ENCODE measurements at places on chromosomes 3 and 15.

GRCh38 chr3:53820756-53821580, 25.3 kb downstream of the CHDH start:
- DNase-seq = no peak

GRCh38 chr3:14847613-14848541, 29.1 kb downstream of the FGD5 start:
- no peak for DNase-seq

DNA sequence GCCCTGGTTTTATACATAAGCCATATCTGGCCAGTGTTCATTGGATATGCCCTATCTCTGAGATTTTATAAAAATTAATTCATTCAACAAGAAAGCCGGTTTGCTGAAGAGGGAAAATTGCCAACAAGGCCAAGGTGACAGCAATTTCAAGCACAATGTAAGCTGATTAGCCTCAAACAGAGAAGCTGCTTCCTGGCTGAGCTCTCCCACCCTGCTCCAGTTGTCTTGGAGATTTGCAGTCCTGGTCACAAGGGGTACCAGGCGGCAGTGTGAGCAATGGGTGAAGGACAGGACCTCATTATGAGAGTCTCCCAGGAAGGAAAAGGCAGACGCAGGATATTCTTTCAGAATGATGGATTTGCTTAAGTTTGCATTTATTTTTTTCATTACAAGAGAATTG, 5.4 kb upstream of the THSD4 start:
- no peak for DNase-seq

DNA sequence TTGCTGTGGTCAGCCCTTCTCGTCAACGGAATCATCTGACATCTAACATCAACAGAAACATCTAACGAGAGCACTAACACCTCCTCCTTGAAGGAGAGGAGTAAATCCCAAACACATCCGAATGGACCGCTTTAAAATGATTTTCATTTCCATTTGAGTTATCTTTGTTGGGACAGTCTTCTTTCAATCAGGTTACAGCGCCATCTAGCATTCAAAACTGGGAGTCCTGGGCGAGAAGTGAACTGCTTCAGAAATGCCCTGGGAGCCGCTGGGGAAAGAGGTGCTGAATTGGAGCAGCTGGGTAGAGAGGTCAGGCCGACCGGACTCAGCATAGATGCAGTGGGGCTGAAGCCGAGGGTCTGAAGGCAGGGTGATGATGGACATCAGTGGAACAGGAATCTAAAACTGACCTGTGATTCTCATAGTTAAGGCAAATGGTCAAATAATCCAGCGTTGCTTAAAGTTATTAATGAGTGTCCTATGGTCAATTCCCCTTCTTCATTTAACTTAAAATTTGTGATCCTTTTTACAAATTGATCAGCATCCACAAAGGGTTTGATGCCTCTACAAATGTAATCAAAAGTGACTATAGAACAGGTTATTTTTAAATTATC, 170.0 kb upstream of the NDN start:
- no peak for DNase-seq

DNA sequence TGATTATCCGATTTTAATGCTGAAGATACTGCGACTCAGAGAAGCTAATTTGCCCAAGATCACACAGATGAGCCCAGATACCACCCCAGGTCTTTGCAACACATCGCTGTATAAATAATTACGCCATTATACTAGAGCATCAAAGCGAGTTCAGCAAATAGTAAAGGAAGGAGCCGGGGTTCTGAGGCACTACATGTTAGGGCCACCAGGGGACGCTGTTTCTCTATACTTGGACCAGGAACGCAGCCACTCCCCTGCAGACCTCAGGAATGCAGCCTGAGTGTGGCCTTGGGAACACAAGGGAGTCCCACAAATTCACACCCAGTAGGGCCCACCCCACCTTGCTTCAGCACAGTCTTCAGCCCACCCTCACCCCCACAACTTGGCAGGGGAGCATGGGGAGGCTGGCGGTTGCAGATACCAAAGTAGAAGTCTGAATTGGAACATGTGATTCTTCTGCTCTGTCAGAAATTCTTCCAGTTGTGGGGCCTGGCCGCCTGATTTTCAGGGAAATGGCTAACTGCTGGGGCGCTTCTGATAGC, 57.8 kb upstream of the RYK start:
- peak; percentile 62 for DNase-seq

GRCh38 chr3:195895078-195895860, 13.1 kb downstream of the TNK2 start:
- DNase-seq = peak; percentile 64

- no peak for DNase-seq
These were observed 833.9 kb downstream of the TUSC7 start for GRCh38 chr3:117543521-117543920.

DNA sequence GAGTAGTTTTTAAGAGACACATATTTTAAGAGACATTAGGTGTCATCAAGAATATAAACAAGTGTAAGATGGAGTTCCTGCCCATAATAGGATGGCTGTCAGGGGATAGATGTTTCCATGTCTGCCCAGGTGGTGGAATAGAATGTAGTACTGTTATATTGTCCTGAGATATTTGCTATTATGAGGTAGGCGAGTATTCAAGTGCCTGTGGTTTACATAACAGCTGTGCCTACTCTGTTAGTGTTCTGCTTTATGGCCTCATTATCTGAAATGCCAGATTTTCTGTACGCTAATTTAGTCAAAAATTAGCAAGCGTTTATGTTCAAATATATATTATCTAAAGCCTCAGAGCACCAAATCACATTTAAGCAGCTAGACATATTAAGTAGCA, 360.2 kb upstream of the ROPN1 start:
- DNase-seq = no peak

- DNase-seq = no peak
These were observed 27.0 kb downstream of the CCNL1 start for GRCh38 chr3:157132936-157133335.

- DNase-seq = peak; percentile 93
These were observed 27.6 kb downstream of the ZNF589 start for GRCh38 chr3:48268381-48268935.

DNA sequence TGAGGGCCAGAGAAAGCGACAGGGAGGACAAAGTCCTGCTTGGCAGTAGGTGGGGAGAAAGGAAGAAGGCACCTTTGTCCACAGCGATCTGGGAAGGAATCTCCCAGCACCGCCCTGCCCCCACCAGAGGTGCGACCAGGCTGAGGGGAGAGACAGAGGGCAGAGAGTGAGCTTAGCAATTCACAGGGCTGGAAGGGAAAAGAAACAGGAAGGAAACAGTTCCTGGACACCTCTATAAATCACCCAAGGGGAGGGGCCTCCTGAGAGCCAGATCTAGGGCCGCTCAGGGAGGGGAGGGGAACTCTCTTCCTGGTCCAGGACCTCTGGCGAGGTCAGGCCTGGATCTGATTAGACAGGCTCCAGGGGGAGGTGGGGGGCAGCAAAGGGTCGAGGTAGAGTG, 35.4 kb downstream of the RNU5B-1 start:
- DNase-seq = no peak

DNA sequence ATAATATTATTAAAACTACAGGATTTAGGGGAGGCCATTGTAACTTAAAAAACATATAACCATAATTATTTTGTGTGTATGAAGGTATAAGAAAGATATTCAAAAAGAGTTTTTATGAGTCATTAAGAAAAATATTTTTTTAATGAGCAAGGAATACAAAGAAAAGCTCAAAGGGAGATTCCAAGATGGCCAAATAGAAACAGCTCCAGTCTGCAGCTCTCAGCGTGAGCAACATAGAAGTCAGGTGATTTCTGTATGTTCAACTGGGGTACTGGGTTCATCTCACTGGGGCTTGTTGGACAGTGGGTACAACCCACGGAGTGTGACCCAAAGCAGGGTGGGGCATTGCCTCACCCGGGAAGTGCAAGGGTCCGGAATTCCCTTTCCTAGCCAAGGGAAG, 336.1 kb downstream of the TBL1XR1 start:
- DNase-seq = no peak

- DNase-seq = no peak
These were observed 17.9 kb upstream of the FAN1 start for GRCh38 chr15:30885814-30886213.

- DNase-seq = no peak
These were observed 756 bp upstream of the RASGRF1 start for GRCh38 chr15:79091204-79091867.

- DNase-seq = no peak
These were observed 472.2 kb downstream of the MCTP2 start for GRCh38 chr15:94703596-94703995.

GRCh38 chr3:175075269-175075668, 216.1 kb downstream of the NAALADL2 start:
- no peak for DNase-seq

DNA sequence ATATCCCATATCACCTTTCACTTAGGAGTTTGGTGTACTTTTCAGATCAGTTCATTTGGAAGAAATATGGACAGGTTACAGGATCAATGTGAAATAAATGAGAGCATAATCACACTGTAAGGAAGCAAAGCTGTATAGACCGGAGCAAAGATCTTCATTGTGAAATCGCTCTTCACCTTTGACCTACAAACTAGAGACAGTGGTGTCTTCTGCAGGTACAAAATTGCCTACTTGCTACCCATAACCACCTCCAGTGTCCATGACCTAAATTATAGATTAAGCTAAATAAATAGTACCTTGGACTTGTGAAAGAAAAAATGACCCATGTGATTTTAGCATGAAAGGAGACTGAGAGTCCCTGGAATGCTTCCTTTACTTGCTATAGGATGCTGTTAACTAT, 379.5 kb upstream of the SUCLG2 start:
- DNase-seq = no peak

DNA sequence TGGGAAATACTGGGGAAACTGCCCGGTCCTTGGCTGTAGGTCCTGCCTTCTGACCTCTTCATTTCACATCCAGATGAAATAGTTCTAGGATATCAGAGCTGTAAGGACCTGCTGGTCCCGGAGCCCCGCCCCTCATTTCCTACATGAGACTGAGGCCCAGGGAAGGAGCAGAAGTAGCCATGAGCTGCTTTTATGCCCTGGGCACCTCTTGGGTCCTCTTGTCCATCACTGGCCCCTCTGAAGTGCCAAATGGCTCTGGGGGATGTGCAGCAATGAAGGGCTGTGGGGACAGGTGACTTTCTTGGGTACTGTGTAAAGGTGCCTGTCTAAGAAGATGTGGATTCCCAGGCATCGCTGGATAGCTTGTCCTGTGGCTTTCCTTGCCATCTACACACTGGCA, 40.3 kb upstream of the ESYT3 start:
- no peak for DNase-seq

DNA sequence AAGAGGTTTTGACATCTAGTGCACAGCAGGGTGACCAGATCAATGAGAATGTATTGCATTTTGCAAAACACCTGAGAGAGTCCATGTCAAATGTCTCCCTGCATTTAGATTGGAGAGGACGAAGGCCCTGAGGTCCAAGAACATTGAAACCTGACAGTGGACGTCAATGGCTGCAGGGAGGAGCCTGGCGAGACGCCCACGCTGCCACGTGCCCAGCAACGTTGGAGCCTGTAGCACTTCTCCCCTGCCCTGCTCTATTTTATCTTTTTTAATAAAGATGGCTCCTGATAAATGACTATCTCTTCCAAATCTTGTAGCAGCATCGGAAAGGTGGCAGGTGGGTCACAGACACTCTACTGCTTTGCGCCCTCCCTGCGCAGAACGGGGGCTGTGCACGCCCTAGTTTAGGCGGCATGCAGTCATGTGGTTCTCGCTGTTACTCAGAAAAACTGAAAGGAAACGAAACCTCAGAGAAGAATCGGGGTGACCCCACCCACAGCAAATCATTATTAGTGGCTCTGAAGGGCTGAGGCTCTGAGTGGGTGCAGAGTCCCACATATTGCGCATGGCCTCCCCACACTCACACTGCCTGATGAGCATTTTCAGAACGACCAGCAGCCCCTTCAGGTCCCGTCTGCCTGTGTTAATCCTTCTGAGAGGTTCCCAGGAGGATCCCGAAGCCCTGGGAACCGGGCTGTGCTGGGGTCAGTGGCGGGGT, 62.5 kb upstream of the TAMM41 start:
- DNase-seq = no peak

- DNase-seq = no peak
These were observed 213.5 kb upstream of the PRICKLE2 start for GRCh38 chr3:64438812-64439211.

GRCh38 chr15:67740405-67740804, 84.9 kb upstream of the SKOR1 start:
- DNase-seq = no peak

- DNase-seq = no peak
These were observed 105.2 kb downstream of the LRIG1 start for GRCh38 chr3:66395635-66396034.

DNA sequence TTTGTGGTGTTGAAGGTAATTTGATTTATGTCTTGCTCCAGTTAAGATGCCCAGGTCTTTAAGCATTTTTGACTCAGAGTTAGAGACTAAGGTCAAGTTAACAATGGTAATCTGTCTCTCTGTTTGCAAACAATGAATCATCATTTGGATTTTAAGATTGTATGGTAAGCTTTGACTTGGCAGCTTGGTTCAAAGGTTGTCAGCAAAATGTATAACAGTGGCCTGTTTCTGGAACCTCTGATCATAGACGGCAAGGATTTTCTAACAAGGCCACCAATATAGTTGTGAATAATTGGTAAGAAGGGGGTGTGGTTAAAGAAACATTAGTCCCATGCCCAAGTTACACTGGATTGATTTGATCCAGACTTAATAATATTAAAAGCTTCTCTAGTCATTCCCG, 775.2 kb upstream of the GOLIM4 start:
- DNase-seq = no peak

DNA sequence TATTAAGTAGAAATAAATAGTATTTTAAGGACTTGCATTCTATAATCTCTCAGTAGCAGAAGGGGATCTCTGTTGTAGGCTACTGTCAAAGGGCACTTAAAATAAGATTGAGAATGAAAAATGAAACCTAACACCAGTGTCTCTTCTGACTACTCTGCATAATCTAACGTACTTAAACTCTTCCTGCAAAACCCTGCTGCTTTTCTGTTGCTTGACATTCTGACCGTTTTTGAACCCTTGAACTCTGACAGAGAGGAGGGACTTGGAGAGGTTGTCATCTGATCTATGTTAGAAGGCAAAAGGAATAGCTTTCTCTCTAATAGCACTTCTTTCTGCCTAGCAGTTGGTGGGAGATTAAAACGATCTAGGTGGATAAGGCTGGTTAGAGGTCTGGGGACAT, 204.6 kb downstream of the ZIC1 start:
- no peak for DNase-seq

- DNase-seq = no peak
These were observed 69.1 kb downstream of the FGF7 start for GRCh38 chr15:49492151-49492550.

DNA sequence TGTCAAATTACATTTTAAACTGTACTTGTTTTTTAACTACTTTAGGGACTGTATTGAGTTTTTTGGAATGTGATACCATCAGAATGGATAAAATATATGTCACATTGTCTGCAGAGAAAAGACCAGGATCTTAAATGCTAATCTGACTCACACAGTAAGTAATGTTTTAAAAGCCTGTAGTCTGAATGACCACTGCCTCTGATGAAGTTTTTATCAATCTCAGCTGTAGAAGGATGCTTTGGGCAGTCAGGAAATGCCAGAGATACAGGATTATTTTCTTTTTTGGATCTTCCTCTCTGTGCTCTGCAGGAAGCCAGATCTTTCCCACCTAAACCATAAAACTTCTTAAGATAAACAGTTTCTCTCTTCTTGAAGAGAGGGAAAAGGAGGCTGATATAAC, 73.1 kb upstream of the PRTG start:
- no peak for DNase-seq
